IPS DF 6.9 (cell line): ENCODE measurements at places on chromosomes 3 and 15.

GRCh38 chr15:73296609-73297353 lies 72.0 kb downstream of the HCN4 start:
- no peak overlapping the region for H3K27ac ChIP-seq
- H3K27me3 ChIP-seq = no peaks in the 10 kb centered on the region
- DNase-seq = no peak
- no peaks in the 10 kb centered on the region for H3K4me1 ChIP-seq
- no peak overlapping the region for H3K4me3 ChIP-seq

DNA sequence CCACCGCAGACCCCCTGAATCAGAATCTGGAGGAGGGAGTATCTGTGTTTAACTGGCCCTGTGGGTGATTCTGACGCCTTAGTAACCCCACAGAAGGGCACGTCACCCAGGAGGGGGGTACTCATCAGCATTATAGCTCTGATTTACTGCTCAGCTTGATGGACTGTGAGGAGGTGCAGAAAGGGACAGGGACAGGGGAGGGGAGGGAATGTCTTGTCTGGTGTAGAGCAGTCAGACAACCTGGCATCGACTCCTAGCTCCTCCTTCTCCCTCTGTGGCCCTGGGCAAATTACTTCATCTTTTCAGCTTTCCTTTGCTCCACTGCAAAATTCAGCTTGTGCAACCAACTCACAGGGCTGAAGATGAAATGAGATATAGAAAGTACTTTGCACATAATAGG lies 42.3 kb upstream of the GLCE start:
- peaks cover 13% of the 10 kb centered on the region; the same call in 1 of the 2 replicates for H3K27me3 ChIP-seq
- H3K27ac ChIP-seq = no peak overlapping the region
- peaks cover 18% of the 10 kb centered on the region for H3K4me1 ChIP-seq
- no peaks in the 10 kb centered on the region for H3K36me3 ChIP-seq
- no peak overlapping the region for H3K4me3 ChIP-seq

GRCh38 chr15:58383876-58384275 lies 47.9 kb upstream of the LIPC start:
- no peaks in the 10 kb centered on the region for H3K36me3 ChIP-seq
- no peak overlapping the region for H3K4me3 ChIP-seq
- H3K27me3 ChIP-seq = no peaks in the 10 kb centered on the region
- H3K27ac ChIP-seq = no peak overlapping the region
- peak; percentile 16 for DNase-seq

DNA sequence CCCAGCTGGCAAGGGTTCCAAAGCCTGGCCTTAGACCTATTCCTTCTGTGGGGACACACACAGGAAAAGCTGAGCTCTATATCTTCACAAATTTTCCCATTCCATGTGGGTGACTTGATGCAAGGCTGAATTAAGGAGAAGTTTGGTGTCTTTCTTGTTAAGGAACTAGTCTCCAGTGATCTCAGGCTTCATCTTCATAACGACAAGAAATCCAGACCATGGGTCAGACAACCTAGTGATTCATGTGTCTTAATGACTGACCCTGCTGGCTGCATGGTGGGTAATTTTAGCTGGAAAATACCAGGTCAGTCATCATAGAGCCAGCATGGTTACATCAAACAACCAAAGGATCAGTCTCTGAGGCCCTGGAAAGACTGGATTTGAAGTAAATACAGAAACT lies 112.7 kb upstream of the SLC4A7 start:
- no peak overlapping the region for H3K4me3 ChIP-seq
- H3K27ac ChIP-seq = no peak overlapping the region
- no peaks in the 10 kb centered on the region for H3K4me1 ChIP-seq
- no peaks in the 10 kb centered on the region for H3K36me3 ChIP-seq
- no peaks in the 10 kb centered on the region for H3K27me3 ChIP-seq

DNA sequence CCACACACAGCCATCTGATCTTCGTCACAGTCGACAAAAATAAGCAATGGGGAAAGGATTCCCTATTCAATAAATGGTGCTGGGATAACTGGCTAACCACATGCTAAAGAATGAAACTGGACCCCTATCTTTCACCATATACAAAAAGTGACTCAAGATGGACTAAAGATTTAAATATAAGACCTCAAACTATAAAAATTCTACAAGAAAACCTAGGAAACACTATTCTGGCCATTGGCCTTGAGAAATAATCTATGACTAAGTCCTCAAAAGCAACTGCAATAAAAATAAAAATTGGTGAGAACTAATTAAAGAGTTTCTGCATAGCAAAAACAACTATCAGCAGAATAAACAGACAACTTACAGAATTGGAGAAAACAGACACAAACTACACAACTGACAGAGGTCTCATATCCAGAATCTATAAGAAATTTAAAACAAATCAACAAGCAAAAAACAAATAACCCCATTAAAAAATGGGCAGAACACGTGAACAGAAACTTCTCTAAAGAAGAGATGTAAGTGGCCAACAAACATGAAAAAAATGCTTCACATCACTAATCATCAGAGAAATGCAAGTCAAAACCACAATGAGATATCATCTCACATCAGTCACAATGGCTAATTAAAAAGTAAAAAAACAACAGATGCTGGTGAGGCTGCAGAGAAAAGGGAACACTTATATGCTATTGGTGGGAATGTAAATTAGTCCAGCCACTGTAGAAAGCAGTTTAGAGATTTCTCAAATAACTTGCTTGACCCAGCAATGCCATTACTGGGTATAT lies 104.0 kb downstream of the NR1I2 start:
- no peak for DNase-seq
- H3K27me3 ChIP-seq = no peaks in the 10 kb centered on the region
- H3K4me1 ChIP-seq = no peaks in the 10 kb centered on the region
- no peak overlapping the region for H3K27ac ChIP-seq
- no peaks in the 10 kb centered on the region; the same call in 1 of the 2 replicates for H3K36me3 ChIP-seq
- no peak overlapping the region for H3K4me3 ChIP-seq

DNA sequence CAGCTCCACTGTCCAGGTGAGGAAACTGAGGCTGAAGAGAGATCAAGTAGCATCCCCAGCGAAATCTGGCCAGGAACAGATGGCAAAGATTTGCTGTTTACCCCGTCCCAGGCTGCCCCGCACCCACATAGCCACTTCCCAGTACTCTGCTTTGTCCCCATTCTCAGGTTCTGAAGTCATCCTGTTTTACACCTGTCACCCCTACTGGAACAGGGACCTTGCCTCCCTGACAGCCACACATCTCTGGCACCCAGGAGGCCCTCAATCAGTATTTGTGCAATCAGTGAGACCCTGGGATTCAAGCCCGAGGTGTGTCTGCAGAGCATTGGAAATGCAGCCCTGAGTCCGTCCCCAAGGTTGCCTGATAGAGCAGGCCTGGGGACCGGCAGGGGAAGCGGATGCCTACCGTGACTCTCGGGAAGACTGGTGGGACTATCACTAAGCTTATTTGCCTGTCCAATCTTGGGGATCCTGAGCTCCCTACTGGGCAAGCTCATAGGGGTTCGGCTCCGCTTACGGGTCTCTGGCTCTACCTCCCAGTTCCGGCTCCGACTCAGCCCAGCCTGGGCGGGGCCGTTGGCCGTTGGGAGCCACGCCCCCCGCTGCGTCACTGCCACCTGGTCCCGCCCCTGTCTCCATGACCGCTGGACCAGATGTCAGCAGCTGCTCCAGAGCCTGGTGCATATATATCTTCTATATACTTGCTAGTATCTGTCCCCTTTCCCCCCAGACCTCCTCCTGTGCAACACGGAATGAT lies 17.5 kb upstream of the FANCD2 start:
- H3K4me1 ChIP-seq = 0 out of 2 replicates have a peak, but pooled peaks cover 4% of the 10 kb centered on the region
- no peak overlapping the region for H3K27ac ChIP-seq
- H3K4me3 ChIP-seq = peak overlapping the region; percentile 39; the same call in 1 of the 2 replicates
- H3K27me3 ChIP-seq = no peaks in the 10 kb centered on the region
- peak; percentile 60 for DNase-seq
- no peaks in the 10 kb centered on the region; the same call in 1 of the 2 replicates for H3K36me3 ChIP-seq

- no peaks in the 10 kb centered on the region for H3K36me3 ChIP-seq
- H3K4me3 ChIP-seq = no peak overlapping the region
- H3K4me1 ChIP-seq = no peaks in the 10 kb centered on the region
- H3K27me3 ChIP-seq = no peaks in the 10 kb centered on the region
- no peak overlapping the region for H3K27ac ChIP-seq
Observed at GRCh38 chr3:36868614-36869436, 76.0 kb downstream of the TRANK1 start.

- H3K27ac ChIP-seq = no peak overlapping the region
- peaks cover 1% of the 10 kb centered on the region for H3K4me1 ChIP-seq
- no peaks in the 10 kb centered on the region for H3K27me3 ChIP-seq
- no peak overlapping the region for H3K4me3 ChIP-seq
- DNase-seq = peak; percentile 31
- no peaks in the 10 kb centered on the region for H3K36me3 ChIP-seq
Observed at GRCh38 chr15:32668942-32669341, 27.4 kb downstream of the SCG5 start.

- H3K4me3 ChIP-seq = no peak overlapping the region
- H3K36me3 ChIP-seq = no peaks in the 10 kb centered on the region; the same call in 1 of the 2 replicates
- no peak overlapping the region for H3K27ac ChIP-seq
- DNase-seq = no peak
- no peaks in the 10 kb centered on the region; the same call in 1 of the 2 replicates for H3K27me3 ChIP-seq
Observed at GRCh38 chr15:83160741-83161140, 46.9 kb downstream of the HDGFL3 start.

DNA sequence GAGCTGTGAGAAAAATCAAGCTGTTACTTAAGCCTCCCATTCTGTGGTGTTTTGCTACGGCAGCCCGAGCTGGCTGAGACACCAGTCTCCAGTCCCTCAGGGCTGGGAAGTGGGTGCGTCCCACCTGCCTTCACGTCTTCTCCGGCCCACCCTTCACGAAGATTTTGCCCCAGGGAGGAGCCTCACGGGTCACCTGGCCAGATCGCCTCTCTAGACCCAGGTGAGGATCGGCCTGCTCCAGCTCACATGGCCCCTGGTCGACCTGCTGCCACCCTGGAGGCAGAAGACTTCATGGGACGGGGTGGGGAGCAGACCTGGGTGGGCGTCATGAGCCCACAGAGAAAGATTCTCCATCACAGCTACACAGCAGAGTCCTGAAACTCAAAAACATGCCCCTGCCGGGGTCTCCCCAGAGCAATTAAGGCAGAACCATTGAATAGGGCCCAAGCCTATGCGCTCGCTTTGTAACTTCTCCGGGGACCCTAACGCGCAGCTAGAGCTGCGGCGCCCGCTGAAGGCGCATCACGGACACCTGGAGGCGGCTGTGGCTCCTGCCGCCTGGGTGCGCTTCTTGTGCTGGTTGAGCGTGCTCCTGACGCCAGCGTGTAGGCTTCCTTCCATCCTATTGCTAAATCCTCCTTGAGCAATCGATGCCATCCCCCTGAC lies 92.6 kb upstream of the ALDH1A3 start:
- H3K27me3 ChIP-seq = no peaks in the 10 kb centered on the region
- H3K4me3 ChIP-seq = no peak overlapping the region
- H3K27ac ChIP-seq = no peak overlapping the region

GRCh38 chr3:38577371-38578080 lies 72.0 kb downstream of the SCN5A start:
- H3K4me3 ChIP-seq = no peak overlapping the region
- no peak for DNase-seq
- no peak overlapping the region for H3K27ac ChIP-seq
- peaks cover 1% of the 10 kb centered on the region; the same call in 1 of the 2 replicates for H3K4me1 ChIP-seq
- no peaks in the 10 kb centered on the region for H3K36me3 ChIP-seq
- no peaks in the 10 kb centered on the region for H3K27me3 ChIP-seq

GRCh38 chr3:108664266-108664665 lies 74.7 kb downstream of the DZIP3 start:
- DNase-seq = no peak
- no peaks in the 10 kb centered on the region for H3K36me3 ChIP-seq
- H3K27me3 ChIP-seq = no peaks in the 10 kb centered on the region
- no peaks in the 10 kb centered on the region for H3K4me1 ChIP-seq
- no peak overlapping the region for H3K4me3 ChIP-seq
- H3K27ac ChIP-seq = no peak overlapping the region

DNA sequence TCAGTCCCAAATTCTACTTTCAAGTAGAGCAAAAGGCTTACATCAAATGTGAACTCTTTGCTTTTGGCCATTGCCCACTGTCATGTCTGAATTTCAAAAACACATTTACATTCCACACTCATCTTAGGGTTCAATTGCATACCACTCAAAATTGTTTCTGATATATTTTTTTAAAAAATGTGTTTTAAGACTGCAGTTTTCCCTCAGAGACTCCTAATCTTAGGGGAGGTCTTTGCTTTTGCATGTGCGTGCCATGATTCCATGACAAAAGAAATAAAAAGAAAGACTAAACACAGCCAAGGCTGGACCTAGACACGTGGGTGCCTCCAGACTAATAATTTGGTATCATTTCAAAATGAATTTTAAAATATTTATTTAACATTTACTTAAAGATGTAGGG lies 396.8 kb upstream of the RASGRP1 start:
- H3K4me1 ChIP-seq = no peaks in the 10 kb centered on the region
- H3K27me3 ChIP-seq = no peaks in the 10 kb centered on the region
- H3K36me3 ChIP-seq = no peaks in the 10 kb centered on the region

GRCh38 chr3:64067506-64068346 lies 44.4 kb upstream of the PSMD6 start:
- no peak overlapping the region for H3K4me3 ChIP-seq
- H3K27ac ChIP-seq = no peak overlapping the region
- no peaks in the 10 kb centered on the region for H3K36me3 ChIP-seq
- DNase-seq = no peak

DNA sequence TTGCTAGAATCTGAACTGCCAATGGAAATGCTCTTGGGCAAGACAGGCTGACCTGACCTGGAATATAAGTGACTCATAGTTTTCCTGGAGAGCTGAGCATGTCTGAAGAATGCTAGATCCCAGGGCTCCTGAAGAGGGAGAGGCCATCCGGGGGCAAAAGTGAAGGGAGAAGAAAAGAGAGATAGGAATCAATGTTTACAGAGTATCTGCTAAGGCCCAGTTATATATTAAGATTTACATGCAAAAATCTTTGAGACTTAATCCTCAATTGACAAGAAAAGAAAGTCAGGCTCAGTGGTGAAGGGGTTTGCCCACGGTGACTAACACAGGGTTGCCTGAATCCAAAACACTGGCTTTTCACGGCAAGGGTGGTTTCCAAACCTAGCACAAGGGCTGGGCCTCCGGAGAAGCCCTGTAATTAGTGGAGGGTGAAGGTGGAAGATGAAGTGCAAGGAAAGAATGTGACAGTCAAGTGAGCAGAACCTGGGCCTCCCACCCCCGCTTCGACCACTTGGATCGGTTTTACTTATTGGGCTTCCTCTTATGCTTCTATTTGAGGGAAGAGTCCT lies 91.7 kb upstream of the FGF12 start:
- no peaks in the 10 kb centered on the region for H3K36me3 ChIP-seq
- H3K4me3 ChIP-seq = no peak overlapping the region
- no peaks in the 10 kb centered on the region for H3K27me3 ChIP-seq
- H3K4me1 ChIP-seq = peaks cover 3% of the 10 kb centered on the region
- DNase-seq = no peak
